ENCODE measurements at places on chromosomes 4 and X. TPM values are rescaled to one million over a fixed set of nuclear protein-coding genes. Genes with fewer than 3 reads are reported as not detected.

Gene CNKSR2
- 1.4 TPM for polyA plus RNA-seq

Gene PABPC1L2B
- polyA plus RNA-seq = not detected

Gene ARMCX1
- polyA plus RNA-seq = 48.1 TPM

Gene CHRDL1
- 96.7 TPM for polyA plus RNA-seq

Gene MAGEA12
- not detected for polyA plus RNA-seq

Gene APOOL
- polyA plus RNA-seq = 13.8 TPM

Gene SASH3
- polyA plus RNA-seq = 3.6 TPM

Gene CLDN22
- 0.32 TPM for polyA plus RNA-seq

Gene GPM6B
- 21.8 TPM for polyA plus RNA-seq

Gene SLC16A2
- polyA plus RNA-seq = 34.2 TPM

Gene GATA1
- polyA plus RNA-seq = 0.76 TPM
